ENCODE measurements at places on chromosomes 11 and 22.
A peak's percentile ranks its signal among the peaks of the same experiment; 100 is the strongest.

DNA sequence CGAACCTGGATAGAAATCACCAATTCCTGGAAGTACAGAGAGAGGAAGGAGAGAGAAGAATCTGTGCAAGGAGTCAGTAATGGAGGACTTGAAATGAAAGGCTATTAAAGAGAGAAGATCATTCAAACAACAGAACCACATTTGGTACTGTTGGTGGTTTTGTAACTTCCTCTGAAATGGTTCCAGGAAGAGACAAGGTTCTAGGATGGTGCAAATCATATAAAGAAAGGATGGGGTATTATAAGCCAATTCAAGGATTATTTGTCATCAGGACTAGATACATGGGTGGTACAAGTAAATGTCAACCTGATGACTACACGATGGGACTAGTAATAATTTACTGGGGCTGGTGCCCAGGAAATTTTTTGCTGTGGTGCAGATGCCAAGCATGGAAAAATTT is 28.9 kb upstream of the TMA7B start:
- no peak for DNase-seq

DNA sequence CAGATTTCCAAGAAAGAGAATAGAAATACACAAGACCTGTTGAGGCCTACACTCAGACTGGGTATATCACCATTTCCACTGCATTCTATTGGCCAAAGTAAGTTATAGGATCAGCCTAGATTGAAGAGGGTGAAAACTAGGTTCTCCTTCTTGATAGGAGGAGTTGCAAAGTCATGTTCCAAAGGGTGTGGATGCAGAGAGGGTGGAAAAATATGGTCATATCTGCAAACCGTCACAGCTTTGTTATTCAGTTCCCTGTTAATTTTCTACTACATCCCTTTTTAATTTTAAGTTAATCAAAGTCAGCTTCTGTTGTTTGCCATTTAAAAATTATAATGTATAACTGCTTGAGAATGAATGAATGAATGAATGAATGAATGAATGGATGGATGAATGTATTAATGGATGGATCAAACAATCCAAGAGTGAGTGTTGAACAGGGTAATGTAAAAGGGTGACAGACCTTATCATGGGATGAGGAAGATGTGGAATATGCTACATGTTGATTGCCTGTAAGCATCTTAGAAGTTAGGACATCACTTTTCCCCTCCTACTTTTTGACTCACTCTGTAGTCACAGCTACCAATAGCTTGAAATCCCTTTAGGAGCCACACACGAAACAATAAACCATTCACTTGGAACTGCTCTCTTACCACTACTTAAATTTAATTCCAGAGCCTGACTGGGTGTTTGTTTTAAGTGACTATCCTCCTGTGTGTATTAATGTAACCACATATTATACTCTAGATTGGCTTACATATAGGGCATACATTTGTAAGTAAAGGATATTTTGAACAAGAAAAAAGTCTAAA is 121.5 kb downstream of the CCDC34 start:
- peak; percentile 53 for DNase-seq

- DNase-seq = no peak
Observed at GRCh38 chr11:10158461-10158860, 135.6 kb downstream of the SBF2 start.

- no peak for DNase-seq
Observed at GRCh38 chr11:126034039-126034932, 28.4 kb downstream of the CDON start.
